Stimulated activated CD4-positive, alpha-beta T cell treated with anti-CD3 and anti-CD28 coated beads, Interleukin-15, amount 100 ng/mL, for 48 hours (primary cell): ENCODE measurements at places on chromosomes 4 and X.

- DNase-seq, result no peak
These were observed 97.4 kb upstream of the MYOZ2 start for GRCh38 chr4:119038116-119038841.

GRCh38 chr4:174211622-174212044, 71.8 kb downstream of the FBXO8 start:
- no peak for DNase-seq

- DNase-seq, result no peak
These were observed 7.3 kb upstream of the DTHD1 start for GRCh38 chr4:36274158-36274557.

GRCh38 chrX:40006106-40007017, 91.4 kb downstream of the BCOR start:
- no peak for DNase-seq

GRCh38 chr4:122749704-122750454, 17.4 kb downstream of the BBS12 start:
- no peak for DNase-seq

GRCh38 chrX:24168807-24169206, 19.3 kb downstream of the ZFX start:
- no peak for DNase-seq

DNA sequence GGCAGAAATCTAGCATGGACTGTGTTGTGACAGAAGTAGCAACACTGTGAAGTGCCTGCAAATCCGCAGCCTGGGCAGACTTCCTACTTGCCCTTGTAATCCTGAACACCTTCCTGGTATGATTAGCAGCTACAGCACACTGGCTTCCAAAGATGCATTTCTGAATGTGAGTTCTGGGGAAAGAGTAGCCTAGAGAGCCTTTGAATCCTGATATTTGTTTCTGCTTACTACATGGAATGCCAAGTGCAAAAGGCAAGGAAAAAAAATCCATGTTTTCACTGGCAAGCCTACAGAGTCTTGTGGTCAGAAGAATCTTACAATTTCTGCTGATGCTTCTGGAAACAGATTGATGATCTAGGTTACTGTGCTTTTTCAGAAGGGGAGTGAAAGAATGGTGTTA, 223.7 kb downstream of the COL25A1 start:
- DNase-seq, result no peak

DNA sequence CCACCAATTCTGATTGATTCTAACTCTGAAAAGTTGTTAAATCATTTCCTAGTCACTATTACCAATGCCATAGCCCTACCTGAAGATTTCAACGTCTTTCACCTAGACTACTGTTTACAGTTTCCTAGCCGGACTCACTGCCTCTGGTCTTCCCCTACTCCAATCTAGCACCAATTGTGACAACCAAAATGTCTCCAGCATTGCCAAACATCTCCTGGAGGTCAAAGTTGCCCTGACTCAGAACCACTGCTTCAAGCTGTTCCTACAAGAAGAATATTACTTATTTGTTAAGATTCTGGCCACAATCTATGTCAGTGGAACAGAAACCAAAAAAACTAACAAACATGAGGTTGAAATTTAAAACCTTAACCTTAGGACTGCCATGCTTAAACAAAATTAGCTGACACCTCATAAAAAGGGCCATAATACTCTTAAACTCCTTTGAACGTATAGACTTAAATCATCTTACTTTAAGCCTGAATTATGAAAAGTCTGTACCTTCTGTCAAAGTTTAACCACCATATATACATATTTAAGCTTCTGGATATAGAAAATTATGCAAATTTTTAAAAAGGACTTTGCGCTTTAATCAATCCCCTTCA, 2.1 kb downstream of the PDS5A start:
- no peak for DNase-seq

DNA sequence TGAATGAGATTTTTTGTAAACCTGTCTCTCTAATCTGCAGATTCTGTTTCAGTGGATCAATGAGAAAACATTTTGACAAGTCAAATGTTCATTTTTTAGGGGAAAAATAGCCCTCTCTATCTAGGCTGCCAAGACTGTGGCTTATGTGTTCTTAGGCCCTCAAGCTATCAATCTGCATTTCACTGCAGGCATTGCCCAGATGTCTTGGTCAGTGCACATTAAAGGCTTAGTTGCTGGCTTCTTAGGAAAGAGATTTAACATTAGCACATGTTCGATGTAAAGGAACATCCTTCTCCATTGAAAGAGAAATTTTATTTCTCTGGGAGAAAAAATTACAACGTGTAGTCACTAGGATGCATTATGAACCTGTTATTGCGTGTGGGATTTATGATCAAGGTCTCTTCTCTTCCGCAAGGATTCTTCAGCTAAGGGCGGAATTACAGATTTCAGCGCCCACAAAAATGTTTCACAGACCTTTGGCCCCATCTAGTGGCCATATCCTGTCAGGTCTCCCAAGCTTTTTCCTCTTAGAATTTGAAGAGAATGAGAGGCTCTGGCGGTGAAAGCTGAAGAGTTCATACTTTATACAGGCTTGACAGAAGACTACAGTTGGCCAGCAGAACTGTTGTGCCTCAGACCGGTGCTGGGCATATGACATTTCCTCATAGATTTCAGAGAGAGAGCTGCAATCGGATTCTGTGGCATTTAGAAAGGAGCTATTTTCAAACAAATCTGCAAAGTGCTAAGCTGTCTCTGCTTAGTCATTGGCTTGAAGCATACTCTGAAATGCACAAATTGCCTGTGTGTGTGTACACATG, 144.6 kb upstream of the NOCT start:
- DNase-seq, result peak; percentile 26

DNA sequence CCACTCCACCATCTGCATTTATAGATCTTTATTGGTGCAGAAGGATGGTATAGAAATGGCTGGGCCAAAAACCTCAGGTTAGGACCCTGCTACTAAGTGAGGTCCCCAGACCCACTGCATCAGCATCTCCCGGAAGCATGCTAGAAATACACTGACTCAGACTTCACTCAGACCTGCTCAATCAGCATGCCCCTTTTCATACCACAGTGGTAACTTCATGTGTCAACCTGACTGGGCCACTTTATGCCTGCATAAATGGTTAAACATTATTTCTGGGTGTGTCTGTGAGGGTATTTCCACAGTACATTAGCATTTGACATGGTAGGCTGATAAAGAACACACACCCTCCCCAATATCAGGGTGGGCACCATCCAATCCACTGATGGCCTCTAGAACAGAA, 118.6 kb upstream of the VCX3B start:
- no peak for DNase-seq

DNA sequence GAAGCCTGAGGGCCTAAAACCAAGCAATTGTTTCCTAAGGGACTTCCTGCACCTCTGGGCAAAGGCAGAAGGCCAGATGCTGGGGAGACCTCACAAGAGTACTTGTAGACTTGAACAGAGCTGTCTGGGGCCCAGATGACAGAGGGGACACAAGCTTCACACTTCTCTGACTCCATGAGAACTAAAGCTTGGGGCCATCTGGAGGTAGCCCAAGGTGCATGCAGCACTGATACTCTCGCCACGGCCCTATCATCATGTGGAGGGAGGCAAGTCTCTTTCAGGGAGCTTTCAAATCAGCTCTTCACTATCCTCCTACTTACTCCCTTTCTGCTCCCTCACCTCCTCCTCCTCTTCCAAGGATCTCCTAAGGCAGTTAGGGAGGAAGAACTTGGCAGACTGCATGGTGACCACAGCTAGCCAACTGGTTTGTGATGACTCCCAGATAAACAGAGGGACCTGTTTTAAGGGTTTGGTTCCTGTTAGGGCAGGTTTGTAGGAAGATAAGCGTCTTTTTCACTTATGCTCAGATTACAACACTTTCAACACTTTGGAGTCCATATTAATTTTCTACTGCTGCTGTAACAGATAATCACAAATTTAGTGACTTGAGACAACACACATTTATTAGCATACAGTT, 23.8 kb downstream of the MSL3 start:
- no peak for DNase-seq

DNA sequence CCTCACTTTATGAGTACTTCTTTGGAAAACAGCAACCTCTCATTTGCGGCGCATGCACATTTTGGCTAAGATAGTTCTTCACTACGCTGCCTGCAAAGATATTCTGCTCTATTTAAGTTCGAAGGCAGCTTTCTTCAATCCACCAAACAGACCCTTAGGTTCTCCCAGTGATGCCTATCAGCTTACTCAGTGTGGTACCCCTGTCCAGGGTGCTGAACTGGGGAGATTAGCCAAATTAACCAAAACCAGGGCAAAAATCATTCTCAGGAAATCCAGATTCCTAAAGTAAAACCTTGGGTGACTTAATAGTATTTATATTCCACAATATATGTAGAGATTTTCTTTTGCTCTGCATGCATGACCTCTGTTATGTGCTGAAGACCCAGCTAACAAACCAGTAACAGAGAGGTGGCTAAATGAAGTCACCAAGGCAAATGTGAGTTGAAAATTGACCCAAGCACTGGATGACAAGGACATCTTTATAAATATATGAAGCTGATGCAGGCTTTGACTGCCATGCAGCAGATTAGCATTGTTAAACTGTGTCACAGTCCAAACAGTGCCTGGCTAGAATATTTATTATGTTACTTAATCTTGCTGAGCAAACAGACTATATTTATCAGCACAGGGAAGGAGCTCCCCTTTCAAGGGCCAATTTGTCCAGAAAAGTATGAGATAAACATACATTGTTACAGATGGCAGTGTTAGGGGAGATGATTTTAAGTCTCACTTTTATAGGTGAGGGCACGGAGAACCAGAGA, 418.2 kb downstream of the STIM2 start:
- DNase-seq, result no peak

DNA sequence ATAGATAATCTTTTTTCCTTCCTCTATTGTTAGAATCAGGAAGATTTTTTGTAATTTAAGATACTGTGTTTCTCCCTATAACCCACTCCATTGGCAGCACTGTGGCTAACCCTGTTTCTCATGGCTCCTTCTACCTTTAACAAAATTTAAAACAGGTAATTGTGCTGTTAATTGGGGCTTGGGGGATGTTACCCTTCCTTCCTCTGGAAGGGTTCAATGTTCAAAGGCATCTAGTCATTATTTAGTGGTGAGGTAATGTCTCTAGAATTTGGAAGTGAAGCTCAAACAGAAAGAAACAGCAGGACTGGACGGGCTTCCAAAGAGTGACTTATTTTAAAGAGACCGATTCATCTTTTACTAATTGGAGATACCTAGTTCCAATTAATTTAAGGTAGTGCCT, 166.4 kb downstream of the TRIML1 start:
- DNase-seq, result no peak

DNA sequence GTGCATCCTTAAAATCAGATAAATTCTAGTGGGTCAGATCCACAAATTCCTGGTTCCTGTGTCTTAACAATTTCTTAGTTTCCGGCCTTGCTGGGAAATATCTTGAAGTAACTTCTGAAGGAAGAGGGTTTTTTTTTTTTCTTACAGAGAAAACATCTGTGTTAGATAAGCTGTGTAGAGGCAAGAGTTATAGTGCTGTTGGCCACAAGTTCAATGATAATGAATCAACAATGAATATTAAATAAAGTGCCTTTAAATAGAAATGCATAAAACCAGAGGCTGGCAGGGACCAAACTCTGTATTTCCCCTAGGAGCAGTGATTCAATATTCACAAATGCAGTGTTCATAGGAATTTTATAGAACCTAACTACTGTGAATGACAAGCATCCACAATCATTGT, 711.9 kb upstream of the ATOH1 start:
- DNase-seq, result no peak

DNA sequence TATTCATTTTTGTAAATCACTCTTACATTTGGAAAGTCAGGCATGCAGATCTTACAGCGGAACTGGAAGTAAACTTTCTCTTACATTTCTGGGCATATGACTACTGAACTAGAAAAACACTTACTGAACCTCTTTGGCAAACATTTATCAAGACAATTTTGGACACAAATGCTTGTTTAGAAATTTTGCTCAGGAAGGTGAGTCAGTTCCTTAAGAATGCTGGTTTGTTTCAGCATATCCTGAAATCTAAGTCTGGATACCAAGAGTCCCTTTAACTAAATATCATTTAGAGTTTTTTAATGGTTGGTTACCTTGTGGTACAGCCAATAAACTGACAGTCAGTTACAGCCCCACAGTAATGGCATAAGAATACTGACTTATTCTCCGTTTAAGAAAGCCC, 15.0 kb downstream of the SHISA3 start:
- no peak for DNase-seq

- no peak for DNase-seq
These were observed 421.3 kb downstream of the FAT4 start for GRCh38 chr4:125736057-125736456.

- DNase-seq, result no peak
These were observed 1.9 kb downstream of the RAB9A start for GRCh38 chrX:13690836-13691235.

GRCh38 chrX:118534716-118535493, 39.3 kb downstream of the DOCK11 start:
- DNase-seq, result no peak

GRCh38 chr4:90458576-90458975, 331.4 kb downstream of the CCSER1 start:
- DNase-seq, result no peak
